ENCODE measurements at places on chromosomes 13 and 19.

DNA sequence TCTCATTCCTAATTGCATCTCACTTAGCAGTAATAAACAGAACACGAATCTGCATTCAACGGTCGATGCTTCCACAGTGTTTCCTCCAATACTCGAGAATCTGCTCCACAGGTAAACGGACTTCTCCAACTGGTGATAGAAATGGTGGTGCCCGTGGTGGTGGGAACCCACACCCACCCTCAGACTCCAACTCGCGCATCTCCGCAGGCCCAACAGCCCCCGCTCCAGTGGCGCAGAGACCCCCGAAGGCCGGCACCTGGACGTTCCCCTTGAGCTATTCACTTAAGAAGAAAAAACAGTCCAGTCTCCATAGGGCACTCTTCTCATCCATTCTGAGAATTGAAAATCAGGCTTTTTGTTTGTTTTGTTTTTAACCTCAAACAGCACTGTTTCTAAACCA is 13.8 kb upstream of the RASA3 start:
- no peak for DNase-seq

DNA sequence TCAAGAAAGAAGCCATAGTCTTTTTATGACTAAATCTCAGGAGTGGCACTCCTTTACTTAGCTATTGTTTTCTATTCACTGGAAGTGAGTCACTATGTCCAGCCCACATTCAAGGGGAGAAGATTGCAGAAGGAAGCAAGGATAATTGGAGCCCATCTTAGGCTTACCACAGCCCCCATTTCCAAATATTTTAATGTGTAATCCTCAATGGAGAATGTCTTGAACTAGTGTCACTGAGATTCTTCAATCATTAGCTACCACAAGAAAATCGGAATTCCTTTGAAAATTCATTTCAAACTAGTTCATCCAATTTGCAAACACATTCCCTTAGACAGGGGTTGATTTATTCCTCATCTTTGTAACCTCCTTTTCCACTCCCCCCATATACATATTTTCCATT is 84.7 kb downstream of the DLEU7 start:
- DNase-seq: no peak

DNA sequence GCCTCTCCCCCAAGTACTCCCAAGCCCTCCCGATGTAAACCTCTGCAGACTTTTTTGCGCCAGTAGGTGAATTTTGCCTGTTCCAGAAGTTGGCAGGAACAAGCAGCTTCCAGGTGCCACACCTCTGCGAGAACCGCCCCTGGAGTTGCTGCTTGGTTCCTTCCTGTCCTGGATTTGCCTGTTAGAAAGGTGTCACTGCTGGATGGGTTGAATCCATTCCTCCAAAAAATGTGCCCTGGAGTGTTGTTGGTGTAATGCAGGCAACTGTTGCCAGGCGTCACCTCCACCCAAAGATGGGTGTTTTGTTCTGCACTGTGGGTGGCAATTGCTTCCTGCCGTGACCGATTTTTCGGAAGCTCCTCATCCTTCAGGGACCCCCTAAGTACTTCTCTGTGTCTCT is 5.7 kb downstream of the PGPEP1 start:
- DNase-seq: no peak

DNA sequence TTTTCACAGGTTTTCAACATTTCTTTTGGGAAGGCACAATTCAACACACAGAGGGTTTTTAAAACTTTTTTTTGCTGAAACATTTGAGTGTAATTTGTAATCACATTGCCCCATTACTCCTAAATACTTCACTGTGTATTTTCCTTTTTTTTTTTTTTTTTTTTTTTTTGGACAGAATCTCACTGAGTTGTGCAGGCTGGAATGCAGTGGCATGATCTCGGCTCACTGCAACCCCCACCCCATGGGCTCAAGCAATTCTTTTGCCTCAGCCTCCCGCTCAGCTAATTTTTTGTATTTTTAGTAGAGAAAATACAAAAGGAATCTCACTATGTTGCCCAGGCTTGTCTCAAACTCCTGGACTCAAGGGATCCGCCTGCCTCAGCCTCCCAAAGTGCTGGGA is 14.8 kb upstream of the DNAJC15 start:
- DNase-seq: no peak

DNA sequence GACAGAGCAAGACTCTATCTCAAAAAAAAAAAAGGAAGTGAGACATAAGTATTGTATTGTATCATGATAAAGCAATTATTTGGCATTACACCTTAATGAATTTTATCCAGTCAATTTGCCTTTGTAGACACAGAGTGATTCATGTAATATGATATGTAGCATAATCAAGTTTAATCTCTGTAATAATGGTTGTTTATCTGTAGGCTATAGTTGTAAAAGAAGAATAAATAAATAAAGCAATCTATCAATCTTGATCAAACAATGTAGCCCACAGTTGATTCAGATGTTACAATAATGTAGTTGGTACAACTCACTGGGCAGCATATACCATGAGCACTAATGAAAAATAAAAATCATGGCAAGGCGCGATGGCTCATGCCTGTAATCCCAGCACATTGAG is 28.5 kb upstream of the CEACAM20 start:
- no peak for DNase-seq

DNA sequence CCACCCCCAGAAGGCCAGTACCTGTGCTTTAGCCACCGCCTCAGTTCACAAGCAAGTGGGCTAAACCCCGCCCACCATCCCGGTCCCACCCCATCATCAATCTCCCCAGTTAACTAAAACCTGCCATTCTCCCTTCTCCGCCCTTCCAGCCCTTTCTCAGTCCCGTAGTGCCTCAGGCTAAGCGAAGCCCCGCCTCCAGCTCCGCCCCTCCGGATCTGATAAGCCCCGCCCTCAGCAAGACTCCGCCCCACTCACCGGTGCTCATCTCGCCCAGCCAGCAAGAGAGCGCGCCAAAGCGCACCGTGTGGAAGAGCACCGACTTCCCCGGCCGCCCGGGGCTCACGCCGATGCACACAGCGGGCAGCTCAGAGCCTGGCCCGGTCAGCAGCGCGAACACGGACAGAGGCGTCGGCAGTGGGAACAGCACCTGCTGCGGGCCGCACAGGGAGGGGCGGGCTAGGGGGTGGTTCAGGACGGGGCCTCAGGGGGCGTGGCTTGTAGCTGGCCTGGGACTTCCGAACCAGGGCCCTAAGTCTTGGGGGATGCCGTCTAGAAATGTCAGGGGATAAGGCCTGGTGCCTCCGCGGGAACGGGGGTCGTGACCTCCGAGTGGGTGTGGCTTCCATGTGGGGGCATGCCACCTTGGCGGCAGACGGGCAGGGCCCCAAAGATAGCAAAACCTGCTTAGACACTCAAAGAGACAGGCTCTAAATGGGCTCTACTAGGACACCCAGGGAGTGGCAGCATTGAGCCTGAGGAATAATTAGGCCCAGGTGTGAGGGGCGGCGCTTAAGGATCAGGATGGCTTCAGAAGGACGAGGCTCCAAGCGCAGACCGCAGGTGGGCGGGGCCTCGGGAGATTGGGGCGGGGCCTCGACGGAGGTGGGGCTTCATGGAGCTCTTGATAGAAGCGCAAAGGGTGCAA is 21.4 kb downstream of the MAP4K1 start:
- no peak for DNase-seq

- DNase-seq: no peak
These were observed 154.6 kb downstream of the COL4A1 start for GRCh38 chr13:110152351-110152750.

DNA sequence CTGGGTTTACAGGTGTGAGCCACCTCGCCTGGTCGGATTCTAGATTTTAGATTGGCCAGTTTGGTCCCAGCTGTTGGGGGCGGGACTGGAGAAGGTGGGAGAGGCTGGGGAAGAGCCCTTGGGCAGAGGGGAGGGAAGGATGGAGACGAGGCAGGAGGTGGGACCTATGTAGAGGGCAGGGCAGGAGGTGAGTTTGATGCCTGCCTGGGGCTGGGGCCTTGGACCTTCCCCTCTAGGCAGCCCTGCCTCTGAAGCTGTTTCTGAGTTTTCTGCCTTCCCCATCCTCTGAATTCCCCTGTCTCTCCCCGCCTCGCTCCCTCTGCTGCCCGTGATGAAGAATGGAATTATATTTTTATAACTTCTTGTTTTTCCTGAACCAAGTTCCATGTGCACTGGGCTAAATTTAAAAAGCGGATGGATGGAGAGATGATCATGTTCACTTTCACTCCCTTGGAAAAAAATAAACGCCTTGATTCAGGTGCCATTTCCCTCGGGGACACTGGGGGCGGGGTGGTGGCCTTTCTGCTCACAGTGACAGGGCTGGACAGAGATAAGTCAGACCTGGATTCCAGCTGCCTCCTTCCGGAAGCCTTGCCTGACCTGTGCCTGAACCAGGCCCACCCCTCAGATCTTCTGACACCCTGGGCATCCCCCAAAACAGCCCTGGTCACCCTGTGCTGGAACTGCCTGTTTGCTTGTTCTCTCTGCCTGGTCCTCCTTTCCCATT is 16.5 kb upstream of the TNFAIP8L1 start:
- DNase-seq: no peak

GRCh38 chr13:109652531-109652930 is 133.9 kb downstream of the IRS2 start:
- no peak for DNase-seq

DNA sequence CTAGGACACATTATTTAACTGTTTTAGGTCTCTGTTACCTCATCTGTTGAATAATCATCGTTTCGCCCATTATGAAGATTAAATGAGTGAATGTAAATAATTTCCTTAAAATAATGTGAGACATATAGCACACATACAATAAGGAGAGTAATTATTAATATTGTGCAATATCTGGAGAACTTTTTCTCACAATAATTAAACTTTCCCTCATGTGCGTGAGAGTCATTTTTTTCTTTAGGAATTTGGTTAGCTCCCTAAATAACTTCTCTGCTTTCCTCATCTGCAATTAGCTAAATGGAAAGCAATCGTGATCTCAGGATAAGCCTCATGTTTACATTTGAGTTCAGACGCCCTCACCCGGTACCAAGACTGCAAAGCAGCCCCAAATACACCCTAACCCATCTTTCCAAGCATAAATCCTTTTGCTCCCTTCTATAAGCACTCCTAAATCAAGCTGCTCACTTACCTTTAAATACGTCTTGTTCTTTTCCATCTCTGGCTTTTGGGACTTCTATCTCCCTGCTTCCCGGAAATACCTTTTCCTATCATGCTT is 78.8 kb downstream of the MZT1 start:
- DNase-seq: no peak

DNA sequence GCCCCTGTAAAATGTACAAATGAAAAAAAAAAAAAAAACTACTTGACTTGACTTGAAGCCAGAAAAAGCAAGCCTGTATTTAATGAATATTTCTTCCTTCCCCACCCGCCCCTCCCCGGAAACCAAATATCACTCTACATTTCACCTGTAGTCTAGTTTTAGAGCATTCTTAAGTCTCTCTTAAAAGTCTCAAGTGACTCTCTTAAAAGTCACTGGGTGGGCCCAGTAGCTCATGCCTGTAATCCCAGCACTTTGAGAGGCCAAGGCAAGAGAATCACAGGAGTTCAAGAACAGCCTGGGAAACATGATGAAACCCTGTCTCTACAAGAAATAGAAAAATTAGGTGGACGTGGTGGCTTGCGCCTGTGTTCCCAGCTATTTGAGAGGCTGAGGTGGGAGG is 72.0 kb downstream of the TSC22D1 start:
- DNase-seq: no peak

- no peak for DNase-seq
These were observed 1518.2 kb upstream of the PCDH20 start for GRCh38 chr13:62933809-62934208.

GRCh38 chr19:51114087-51114729 is 6.0 kb upstream of the CTU1 start:
- DNase-seq: no peak

- DNase-seq: no peak
These were observed 62.3 kb downstream of the KCNC3 start for GRCh38 chr19:50266896-50267295.

DNA sequence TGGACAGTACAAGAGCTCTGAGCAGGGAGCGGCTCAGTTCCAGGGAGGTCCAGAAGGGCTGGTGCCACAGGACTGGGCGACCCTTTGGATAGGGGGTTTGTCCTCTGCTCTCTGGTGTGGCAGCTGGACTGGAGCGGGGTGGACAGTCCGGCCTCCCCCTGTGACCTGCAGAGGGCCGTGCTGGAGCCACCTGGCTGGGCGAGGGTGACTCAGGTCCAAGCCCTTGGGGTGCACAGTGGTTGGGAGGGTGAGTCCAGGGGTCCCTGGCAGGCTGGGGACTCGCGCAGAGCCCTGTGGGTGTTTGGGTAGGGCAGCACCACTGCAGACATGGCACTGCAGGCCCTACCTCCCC is 7.2 kb downstream of the SSBP4 start:
- no peak for DNase-seq

- no peak for DNase-seq
These were observed 91.1 kb downstream of the RAB20 start for GRCh38 chr13:110470272-110471009.

DNA sequence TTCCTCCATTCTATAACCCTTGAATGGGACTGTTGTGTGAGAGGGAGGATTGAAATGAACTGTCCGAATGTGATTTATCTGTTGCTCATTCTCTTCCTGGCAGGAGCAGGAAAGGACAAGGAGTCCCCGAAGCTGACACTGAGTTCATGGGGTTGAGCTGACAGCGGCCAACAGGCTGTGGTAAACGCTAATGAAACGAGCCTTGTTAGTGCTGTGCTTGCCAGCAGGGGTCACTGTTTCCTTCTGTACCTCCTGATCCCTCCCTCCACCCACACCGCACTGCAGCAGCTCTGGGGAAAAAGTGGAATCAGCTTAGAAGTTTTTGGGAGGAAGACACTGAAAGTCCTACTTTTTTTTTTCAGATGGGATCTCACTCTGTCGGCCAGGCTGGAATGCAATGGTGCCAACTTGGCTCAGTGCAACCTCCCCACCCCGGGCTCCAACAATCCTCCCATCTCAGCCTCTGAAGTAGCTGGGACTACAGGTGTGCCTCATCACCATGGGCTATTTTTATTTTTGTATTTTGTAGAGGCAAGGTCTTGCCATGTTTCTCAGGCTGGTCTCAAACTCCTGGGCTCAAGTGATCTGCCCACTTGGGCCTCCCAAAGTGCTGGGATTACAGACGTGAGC is 6.7 kb upstream of the ZNF761 start:
- DNase-seq: peak; percentile 37

DNA sequence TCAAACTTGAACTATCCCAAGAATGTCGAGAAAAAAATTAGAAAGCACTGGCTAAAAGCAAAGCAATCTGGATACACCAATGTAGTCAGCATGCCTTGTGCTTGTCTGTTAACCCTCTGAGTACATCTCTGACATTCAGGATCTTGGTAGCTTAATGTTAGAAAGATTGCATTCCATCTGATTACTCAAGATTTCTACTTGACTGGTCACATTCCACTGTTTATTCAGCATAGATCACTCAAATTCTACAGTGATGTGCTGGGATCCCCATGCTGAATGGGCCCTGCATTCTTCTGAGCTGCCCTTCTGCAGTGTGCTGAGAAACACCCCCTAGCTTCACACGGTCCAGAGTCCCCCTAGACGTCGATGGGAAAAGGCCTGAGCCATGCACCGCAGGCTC is 295.4 kb upstream of the MAB21L1 start:
- peak; percentile 54 for DNase-seq

- no peak for DNase-seq
These were observed 20.7 kb downstream of the PARP4 start for GRCh38 chr13:24491845-24492244.
